ENCODE measurements at places on chromosomes 12 and 14.

- peak; percentile 50 for DNase-seq
Measured at GRCh38 chr14:68794851-68795596, 2.2 kb upstream of the ZFP36L1 start.

DNA sequence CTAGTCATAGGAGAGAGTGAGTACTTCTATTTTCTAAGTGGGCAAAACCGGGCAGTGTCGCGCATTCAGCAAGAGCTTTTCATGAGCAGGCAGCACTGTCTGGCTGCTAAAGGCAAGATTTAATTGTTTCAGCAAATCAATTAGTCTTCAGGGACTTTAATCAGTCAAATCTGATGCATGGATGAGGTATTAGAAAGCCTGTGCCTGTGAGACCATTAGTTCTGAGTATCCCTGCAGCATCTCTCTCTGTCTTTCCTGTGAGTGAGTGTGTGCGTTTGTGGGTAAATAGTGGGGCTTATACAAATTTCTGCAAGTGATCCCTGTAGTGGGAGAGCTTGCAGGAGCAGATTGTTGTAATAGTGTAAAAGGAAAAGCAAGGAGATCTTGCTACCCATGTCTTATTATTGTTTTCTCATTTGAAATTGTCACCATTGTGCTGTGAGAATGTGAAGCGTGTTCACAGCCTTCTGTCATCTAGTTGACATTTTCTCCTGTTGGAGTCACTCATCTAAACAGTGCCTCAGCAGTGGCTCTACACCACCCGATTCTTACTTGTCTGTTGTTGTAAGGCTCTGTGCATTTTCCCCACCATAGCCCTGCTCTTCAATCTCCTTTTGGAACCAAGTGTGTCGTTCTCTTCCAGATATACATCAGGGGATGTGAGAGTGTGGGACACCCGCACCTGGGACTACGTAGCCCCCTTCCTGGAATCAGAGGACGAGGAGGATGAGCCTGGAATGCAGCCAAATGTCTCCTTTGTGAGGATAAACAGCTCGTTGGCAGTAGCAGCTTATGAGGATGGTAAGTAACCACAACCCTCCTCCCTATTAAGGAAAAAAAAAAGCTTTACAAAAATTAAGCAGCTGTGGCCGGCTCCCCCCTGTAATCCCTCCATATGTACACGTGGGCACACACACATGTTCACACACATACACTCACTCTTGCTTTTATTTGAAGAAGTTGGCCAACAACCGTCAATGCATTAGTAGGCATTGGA, 53.6 kb downstream of the FBXW8 start:
- DNase-seq: no peak

DNA sequence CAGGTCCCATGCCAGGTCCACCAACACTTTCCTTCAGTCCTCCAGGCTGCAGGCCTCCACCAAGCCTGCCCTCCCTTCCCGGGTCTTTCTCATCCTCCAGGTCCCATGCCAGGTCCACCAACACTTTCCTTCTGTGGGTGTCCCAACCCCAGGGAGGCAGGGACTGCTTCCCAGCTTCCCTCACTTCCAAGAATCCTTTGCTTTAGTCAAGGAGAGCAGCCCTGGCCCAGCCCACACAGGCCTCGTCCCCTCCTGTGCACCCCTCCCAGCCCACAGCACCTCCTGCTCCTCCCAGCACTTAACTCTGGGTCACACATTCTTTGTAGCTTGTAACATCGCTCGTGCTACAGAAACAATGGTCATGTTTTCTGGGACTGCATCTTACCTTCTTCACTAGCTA, 72.9 kb downstream of the TESC start:
- DNase-seq: no peak

GRCh38 chr14:58088961-58089360, 63.1 kb downstream of the ARMH4 start:
- no peak for DNase-seq

DNA sequence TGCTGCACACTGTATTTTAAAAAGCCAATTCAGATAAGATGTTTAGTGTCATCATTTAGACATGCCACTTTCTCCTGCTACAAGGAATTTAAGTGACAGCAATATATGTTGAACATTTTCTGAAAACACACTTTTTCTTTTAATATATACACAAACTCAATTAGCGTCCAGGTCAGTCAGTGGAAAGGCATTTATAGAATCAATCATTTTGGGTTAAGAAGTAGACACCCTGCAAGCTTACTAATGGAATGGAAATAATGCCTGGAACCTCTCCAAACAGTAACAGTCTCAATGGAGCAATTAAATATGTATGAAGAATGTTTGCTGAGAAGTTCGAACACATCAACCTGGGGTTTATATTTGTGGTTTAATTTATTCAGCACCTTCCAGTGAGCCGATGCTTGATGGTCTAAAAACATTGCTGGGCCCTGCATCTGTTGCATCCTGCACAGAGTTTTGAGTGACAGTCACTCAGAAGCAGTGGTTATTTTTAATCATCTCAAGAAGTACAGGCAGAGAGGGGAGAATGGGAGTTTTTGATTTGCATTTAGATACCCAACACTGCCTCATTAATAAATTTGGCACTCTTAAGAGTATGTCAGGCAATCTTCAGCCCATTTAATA, 410.7 kb downstream of the TMEM117 start:
- DNase-seq: no peak

DNA sequence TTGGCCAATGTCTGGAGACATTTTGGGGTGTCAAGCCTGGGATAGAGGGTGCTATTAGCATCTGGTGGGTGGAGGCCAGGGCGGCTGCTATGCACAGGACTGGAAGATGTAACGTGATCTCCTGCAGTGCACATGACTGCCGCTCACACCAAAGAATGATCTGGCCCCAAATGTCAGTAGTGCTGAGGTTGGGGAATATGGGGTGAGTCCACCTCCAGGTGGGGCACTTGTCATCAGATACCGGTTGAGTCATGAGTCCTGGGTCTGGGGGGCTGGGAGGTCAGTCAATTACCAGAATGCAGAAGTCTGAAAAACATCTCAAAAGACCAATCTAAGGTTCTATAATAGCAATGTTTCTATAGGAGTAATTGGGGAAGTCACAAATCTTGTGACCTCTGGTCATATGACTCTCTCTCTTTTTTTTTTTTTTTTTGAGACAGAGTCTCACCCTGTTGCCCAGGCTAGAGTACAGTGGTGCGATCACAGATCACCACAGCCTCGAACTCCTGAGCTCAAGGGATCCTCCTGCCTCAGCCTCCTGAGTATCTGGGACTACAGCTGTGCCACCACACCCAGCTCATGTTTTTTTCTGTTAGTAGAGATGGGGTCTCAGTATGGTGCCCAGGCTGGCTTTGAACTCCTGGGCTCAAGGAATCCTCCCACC, 6.0 kb upstream of the SDSL start:
- DNase-seq: no peak

DNA sequence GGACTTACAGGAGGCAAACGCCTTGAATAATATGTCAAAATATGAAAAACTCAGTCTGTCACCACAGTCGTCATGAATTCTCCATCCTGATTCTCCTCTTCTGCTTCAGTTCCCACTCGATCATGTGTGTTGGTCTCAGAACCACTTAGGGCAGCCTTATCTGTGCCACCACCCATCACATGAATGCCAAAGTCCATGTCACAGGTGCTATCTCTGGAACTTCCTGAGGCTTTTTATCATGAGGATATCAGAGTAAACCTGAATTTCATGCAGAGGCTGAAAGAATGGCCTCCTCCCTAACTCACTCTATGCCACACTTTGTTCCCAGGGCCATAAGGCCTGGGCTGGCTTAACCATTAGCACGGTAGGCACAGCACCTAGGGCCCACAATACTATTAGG, 28.8 kb upstream of the MAP3K9 start:
- DNase-seq: no peak

GRCh38 chr12:113940357-113941207, 25.5 kb downstream of the RBM19 start:
- no peak for DNase-seq

- DNase-seq: no peak
Measured at GRCh38 chr12:128025589-128026245, 241.3 kb upstream of the TMEM132C start.

GRCh38 chr12:2139651-2140050, 86.9 kb downstream of the CACNA1C start:
- no peak for DNase-seq

DNA sequence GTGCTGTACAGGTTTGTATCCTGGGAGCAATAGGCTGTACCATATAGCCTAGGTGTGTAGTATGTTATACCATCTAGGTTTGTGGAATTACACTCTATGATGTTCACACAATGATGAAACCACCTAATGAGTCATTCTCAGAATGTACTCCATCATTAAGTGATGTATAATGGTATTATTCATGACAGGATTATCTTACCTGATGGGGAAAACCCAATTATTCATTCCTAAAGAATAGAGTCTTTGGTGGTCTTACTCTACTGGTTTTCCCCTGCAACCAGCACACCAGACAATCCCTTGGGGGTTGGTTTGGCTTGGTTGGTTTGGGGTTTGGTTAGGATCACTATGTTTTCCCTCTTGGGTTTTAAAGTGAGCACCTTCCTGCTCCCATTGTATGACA, 12.6 kb upstream of the OR10P1 start:
- no peak for DNase-seq

- no peak for DNase-seq
Measured at GRCh38 chr12:84767079-84767478, 145.5 kb downstream of the SLC6A15 start.

DNA sequence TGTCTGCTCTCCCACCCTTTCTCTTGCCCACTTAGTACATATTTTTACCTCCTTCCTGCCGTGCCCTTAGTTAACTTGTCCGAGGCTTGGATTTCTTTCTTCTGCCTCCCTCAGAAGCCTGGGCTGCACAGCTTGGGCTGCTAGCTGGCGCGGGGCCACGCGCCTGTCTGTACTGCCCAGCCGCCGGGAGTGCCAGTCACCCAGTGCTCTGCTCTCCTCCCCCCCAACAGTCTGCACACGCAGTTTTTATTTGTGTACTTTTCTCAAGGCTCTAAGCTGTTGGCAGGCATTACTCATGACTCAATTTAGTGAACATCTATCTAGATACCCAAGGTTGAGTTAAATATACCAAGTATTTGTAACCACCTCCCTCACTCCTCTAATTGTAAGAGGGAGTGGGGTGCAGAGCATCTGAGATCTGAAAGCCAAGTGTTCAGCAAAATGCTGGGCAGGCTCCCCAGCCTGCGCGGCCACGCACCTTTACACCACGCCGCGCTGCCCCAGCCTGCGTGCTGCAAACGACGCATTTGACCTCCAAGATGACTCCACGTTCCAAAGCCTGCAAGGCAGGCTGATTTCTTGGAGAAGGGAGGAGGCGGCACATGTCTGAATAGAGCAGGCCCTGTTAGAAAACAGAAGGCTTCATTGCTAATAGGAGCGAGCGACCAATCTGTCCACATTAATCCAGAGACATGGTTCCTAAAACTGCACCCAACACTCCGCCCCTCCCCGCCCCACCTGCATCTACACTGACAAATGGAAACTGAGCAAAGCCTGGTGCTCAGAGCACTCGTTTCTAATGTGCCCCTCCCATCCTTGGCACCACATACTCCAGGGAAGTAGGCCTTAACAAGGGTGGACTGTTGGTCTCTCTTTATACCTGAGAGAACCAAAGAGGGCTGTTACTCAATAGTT, 18.2 kb upstream of the CACNA2D4 start:
- DNase-seq: no peak

- DNase-seq: no peak
Measured at GRCh38 chr12:109617491-109617890, 43.9 kb downstream of the MVK start.

- DNase-seq: no peak
Measured at GRCh38 chr12:77003246-77003645, 62.1 kb downstream of the E2F7 start.

GRCh38 chr14:42011221-42011620, 404.5 kb downstream of the LRFN5 start:
- no peak for DNase-seq

- no peak for DNase-seq
Measured at GRCh38 chr12:96472384-96472783, 17.0 kb upstream of the CFAP54 start.

DNA sequence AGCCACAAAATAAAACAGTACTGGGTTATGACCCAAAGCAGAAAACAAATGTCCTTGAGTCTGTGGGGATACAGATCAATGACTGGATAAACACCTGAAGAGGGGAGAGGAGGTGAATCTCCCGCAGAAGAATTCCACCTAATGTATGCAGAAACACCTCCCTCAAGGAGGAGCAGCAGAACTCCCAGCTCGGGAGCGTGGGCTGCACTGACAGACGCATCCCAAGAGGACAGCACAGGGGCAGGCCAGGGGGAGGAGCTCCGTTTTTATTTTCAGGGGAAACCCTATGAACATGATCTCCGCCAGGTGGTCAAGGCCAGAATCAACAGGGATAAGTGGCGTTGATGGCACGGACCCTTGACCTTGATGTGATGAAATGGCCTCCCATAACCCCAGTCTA, 41.8 kb upstream of the PPP2R5C start:
- no peak for DNase-seq

DNA sequence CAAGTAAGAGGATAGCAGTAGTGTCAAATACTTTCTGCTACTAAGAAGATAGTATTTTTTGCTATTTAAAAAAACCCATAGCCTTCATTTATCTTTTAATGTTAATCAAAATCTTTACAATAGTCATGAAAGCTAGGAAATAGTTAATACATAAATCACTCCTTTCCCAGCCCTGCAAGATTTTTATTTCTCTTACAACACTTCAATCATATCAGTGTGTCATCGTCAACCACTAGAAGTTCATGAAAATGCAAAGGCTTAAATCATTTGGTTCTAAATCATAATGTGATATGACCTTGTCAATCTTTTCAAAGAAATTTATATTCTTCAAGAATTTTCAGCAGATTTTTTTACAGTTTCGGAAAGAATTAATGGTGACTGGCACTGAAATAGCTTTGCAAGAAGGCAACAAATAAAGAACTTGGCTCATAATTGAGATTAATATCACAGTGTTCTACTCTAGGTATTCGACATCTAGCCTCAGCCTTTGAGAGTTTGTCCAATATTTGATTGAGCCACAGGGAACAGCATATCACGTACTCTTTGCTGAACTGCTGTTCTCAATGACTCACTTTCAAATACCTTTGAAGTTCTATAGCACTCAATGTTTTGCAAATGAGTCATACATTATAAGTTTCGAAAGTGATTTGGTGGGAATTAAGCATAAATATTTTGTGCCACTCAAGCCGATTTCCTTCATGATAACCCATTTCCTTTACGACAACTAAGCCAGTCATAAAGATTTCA, 384.0 kb upstream of the FOXG1 start:
- DNase-seq: no peak

DNA sequence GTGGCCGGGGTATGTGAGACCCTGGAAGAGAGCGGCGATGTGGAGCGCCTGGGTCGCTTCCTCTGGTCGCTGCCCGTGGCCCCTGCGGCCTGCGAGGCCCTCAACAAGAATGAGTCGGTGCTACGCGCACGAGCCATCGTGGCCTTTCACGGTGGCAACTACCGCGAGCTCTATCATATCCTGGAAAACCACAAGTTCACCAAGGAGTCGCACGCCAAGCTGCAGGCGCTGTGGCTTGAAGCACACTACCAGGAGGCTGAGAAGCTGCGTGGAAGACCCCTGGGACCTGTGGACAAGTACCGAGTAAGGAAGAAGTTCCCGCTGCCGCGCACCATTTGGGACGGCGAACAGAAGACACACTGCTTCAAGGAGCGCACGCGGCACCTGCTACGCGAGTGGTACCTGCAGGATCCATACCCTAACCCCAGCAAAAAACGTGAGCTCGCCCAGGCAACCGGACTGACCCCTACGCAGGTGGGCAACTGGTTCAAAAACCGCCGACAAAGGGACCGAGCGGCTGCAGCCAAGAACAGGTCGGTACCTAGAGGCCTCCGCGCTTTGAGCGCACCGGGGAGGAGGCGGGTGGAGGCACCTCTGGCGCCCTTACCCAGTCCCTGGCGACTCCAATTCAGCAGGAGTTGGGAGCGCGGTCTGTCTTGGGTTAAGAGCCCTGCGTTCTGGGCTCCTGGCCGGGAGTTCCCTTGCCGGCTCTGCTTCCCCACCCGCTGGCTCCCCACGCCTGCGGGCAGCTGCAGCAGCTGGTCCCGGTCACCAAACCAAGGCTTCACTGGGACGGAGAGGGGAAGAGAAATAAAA, 700 bp downstream of the SIX6 start:
- DNase-seq: no peak
